Activated CD8-positive, alpha-beta T cell treated with anti-CD3 and anti-CD28 coated beads for 36 hours (primary cell): ENCODE measurements at places on chromosomes 12 and 14. TPM values are rescaled to one million over a fixed set of nuclear protein-coding genes. Genes with fewer than 3 reads are reported as not detected.

The TUNAR gene
- total RNA-seq: not detected

The BEST3 gene
- total RNA-seq: not detected

GRCh38 chr12:12613344-12613743 is 1.7 kb downstream of the CREBL2 start:
- H3K27ac ChIP-seq: peak overlapping the region; percentile 86
- no peak for DNase-seq
- H3K36me3 ChIP-seq: peaks cover 15% of the 10 kb centered on the region
- peak overlapping the region; percentile 83 for H3K4me3 ChIP-seq

DNA sequence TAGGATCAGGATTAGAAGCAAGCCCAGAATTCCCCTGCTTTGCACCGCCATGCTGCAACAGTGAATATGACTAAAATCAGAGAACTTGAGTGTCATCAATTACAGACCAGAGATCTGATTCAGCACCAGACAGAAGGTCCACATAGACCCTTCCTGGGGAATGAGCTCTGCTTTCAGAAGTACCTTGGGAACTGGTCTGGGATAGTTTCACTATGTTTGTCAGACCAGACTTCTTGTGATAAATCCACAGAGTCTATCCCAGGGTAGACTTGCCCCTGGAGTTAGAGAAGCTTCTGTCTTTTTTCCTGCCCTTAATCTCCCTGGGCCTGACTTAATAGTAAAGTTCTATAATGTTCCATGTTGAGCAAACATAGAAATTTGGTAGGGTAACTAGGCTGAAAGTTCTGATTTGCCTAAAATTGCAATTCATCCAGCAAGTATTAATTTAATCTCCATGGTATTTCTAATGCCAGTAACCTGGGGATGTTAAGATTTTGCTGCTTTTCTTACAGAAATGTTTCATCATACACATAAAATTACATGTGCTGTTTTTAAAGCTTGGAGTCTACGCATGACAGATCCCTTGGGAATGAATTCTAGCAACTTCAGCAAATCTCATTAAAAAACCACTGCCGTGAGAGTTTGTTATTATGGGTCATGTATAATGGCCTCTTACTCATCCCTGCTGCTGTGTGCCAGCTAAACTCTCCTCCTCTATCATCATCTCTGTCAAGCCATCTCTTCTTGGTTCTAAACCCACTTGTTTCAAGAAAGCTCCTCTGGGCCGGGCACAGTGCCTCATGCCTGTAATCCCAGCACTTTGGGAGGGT is 61.3 kb upstream of the METAP2 start:
- H3K27ac ChIP-seq: no peak overlapping the region
- no peaks in the 10 kb centered on the region for H3K4me1 ChIP-seq
- no peak overlapping the region for H3K4me3 ChIP-seq
- H3K27me3 ChIP-seq: peaks cover 4% of the 10 kb centered on the region
- no peaks in the 10 kb centered on the region for H3K36me3 ChIP-seq
- no peak for DNase-seq

DNA sequence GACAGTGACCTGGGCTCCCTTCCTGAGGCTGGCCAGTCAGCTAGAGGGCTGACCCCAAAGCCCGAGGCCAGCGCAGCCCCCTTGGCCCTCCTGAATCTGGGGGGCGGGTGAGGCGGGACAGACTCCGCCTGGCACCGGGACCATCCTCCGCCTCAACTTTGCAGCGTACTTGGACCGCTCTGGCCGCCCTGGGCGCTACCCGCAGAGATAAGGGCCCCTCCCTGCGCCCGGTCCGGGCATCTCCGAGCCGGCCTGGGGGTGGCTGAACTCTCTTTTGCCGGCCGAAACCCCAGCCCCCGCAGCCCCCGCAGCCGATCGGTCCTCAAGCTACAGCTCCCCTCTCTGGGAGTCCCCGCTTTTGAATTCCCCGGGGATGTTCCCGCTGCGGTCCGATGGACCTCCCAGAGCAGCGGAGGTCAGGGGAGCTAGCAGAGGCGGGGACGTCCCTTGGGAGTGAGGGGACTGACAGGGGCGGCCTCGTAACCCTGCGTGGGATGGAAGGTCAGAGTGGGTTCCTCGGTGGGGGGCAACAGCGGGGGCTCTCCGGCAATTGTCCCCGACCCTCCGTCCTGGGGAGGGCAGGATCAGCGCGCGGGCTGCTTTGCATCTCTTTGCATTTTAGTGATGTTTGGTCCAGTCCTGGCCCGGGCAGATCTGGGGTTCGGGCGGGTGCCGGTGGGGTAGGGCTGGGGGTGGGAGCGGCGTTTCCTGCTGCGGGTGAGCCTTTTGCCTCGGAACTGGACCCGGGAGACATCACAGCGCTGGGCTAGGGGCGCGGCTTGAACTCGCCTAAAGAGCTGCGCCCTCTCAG is at the start of gene CRIP1:
Gene CRIP1, plus strand, starts transcription at position 724 of the 811 bp plus-strand sequence. CDS start 374 bp downstream, outside the sequence.
- H3K27ac ChIP-seq: peak within 1 kb of the TSS; percentile 70
- peak within 1 kb of the TSS; percentile 75 for H3K4me3 ChIP-seq
- peaks cover 42% of the 10 kb centered on the region for H3K4me1 ChIP-seq
- no peaks in the 10 kb centered on the region for H3K27me3 ChIP-seq
- no peaks in the 10 kb centered on the region for H3K36me3 ChIP-seq
- DNase-seq: peak; percentile 24

GRCh38 chr12:115632308-115632707 is 645.2 kb downstream of the MED13L start:
- no peaks in the 10 kb centered on the region for H3K27me3 ChIP-seq
- no peak overlapping the region for H3K4me3 ChIP-seq
- no peak overlapping the region for H3K27ac ChIP-seq
- no peak for DNase-seq
- H3K4me1 ChIP-seq: no peaks in the 10 kb centered on the region

DNA sequence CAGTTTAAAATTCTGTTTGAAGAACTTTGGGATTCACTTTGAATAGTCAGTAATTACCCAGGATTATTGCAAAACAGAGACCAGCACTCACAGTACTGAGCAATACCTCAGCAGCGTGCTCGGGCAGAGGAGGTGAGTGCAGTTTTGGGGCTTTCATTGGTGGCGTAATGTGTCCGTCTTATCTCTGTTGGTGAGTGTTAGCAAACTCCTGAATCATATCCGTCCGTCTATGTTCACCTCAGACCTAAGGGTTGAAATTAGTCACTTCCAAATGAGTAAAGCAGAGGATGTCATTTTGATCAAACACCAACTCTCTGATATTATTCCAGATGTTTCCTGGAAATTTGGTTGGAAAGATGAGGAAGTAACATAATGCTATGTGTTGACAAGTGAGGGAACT is 82.8 kb downstream of the BORCS5 start:
- H3K4me3 ChIP-seq: no peak overlapping the region
- H3K4me1 ChIP-seq: peaks cover 61% of the 10 kb centered on the region
- H3K27ac ChIP-seq: peak overlapping the region; percentile 96
- no peaks in the 10 kb centered on the region for H3K27me3 ChIP-seq
- DNase-seq: peak; percentile 75

- peaks cover 3% of the 10 kb centered on the region for H3K36me3 ChIP-seq
- H3K4me3 ChIP-seq: no peak overlapping the region
- peaks cover 13% of the 10 kb centered on the region for H3K27me3 ChIP-seq
- H3K27ac ChIP-seq: no peak overlapping the region
- DNase-seq: no peak
These were observed 188.0 kb downstream of the CAND1 start for GRCh38 chr12:67457136-67457535.
